ENCODE measurements at places on chromosomes 6 and 20. TPM values are rescaled to one million over a fixed set of nuclear protein-coding genes. Genes with fewer than 3 reads are reported as not detected.

Gene PGBD1
- total RNA-seq = 7.7 TPM

Gene TJAP1
- 24.4 TPM for total RNA-seq

Gene FOXO3
- 49.3 TPM for total RNA-seq

Gene CLDN20
- total RNA-seq = not detected

Gene MICB
- 3.4 TPM for total RNA-seq

Gene PSMG4
- 15.4 TPM for total RNA-seq

Gene HUS1B
- 0.65 TPM for total RNA-seq

Gene NCR2
- not detected for total RNA-seq

Gene OPN5
- total RNA-seq = not detected

Gene COL19A1
- 0.09 TPM for total RNA-seq

Gene CYP39A1
- total RNA-seq = 4.7 TPM

Gene CASS4
- 0.49 TPM for total RNA-seq

Gene RAB44
- total RNA-seq = not detected

Gene BHLHE23
- not detected for total RNA-seq

Gene PHACTR3
- not detected for total RNA-seq

Gene OTOR
- not detected for total RNA-seq

Gene ALDH8A1
- 0.09 TPM for total RNA-seq
